ENCODE measurements at places on chromosomes 13 and 19.
A peak's percentile ranks its signal among the peaks of the same experiment; 100 is the strongest.

- DNase-seq = peak; percentile 60
Observed at GRCh38 chr19:44753932-44754749, 5.6 kb downstream of the BCL3 start.

- no peak for DNase-seq
Observed at GRCh38 chr19:10061717-10062310, 24.3 kb upstream of the SHFL start.

GRCh38 chr19:56595548-56595899 lies 422 bp downstream of the ZNF71 start:
- no peak for DNase-seq

GRCh38 chr13:95745752-95746151 lies 68.8 kb downstream of the DNAJC3 start:
- DNase-seq = no peak

GRCh38 chr13:86324191-86324590 lies 525.0 kb upstream of the SLITRK6 start:
- DNase-seq = no peak

Data from GM18507 (cell line).